ENCODE measurements at places on chromosomes 1 and 21.
A peak's percentile ranks its signal among the peaks of the same experiment; 100 is the strongest.

DNA sequence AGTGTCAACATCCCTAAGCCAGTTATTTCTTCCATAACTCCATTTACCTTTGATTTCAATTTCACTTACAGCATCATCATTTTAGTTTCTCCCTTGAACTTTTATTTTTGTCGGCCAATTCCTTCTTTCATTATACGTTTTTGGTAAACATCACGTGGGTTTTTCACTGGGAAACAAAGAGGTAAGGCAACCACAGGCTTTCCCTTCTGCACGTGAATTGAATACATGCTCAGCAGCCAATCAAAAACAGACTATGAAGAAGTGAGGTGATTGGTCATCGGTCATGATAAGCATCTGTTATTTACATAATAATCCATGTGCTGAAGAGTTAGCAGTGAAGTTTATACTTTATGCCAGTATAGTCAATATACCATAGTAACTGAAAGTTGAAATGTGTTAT, 98.7 kb downstream of the NCAM2 start:
- no peak for DNase-seq

GRCh38 chr1:30705698-30706097, 17.7 kb downstream of the MATN1 start:
- no peak for DNase-seq

DNA sequence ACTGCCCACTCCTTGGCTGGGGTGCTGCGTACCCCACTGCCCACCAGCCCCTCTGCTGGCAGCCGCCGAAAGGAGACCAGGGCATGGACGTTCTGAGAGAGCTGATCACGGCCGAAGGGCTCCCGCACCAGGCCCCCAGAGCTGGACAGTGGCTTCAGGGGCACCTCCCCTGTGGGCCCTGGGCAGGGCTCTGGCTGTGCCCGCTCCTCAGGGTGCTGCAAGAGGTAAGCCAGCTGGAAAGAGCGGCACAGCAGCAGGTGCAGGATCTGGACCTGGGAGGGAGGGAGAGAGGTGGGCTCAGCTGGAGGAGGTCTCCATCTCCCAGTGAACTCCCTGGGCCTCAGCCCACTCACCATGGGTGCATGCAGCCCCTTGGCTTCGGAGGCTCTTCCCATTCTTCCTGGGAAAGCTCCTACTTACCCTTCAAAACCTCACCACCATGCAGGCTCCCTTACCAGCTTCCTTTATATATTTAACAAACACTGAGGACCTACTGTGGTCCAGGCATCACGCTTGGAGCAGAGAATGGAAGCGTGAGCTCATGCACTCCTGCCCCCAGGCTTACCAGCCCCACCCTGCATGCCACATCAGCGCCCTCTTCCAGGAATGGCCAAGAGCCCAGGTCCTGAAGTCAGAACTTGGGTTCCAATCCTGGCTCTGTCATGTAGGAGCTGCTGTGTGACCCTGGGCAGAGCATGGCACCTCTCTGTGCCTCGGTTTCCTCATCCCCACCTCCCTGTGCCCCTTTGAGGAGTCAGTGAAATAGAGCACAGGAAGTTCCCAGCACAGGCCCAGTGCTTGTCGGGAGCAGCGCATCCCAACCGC, 6.8 kb upstream of the KIF17 start:
- no peak for DNase-seq

GRCh38 chr1:6497215-6497866, 5.9 kb upstream of the PLEKHG5 start:
- DNase-seq: peak; percentile 52

GRCh38 chr1:173863224-173864161, 4.3 kb downstream of the GAS5 start:
- no peak for DNase-seq

DNA sequence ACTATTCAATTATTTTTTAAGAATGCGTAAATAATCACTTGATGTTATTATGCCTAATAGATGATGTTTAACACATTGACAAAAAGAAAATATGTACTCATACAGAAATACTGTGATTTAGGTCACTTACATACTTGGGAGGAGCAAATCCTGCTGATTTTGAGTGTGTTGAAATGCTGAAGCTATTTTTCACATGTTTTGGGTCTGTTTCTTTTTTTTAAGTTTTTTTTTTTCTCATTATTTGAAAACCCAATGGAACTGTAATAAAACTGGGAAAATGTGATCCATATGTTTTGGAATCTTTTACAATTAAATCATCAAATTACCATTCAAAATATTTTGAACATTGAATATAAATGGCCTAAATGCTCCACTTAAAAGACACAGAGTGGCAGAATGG, 366.2 kb upstream of the ADAMTS5 start:
- DNase-seq: no peak
